ENCODE measurements at places on chromosomes 16 and 17.

DNA sequence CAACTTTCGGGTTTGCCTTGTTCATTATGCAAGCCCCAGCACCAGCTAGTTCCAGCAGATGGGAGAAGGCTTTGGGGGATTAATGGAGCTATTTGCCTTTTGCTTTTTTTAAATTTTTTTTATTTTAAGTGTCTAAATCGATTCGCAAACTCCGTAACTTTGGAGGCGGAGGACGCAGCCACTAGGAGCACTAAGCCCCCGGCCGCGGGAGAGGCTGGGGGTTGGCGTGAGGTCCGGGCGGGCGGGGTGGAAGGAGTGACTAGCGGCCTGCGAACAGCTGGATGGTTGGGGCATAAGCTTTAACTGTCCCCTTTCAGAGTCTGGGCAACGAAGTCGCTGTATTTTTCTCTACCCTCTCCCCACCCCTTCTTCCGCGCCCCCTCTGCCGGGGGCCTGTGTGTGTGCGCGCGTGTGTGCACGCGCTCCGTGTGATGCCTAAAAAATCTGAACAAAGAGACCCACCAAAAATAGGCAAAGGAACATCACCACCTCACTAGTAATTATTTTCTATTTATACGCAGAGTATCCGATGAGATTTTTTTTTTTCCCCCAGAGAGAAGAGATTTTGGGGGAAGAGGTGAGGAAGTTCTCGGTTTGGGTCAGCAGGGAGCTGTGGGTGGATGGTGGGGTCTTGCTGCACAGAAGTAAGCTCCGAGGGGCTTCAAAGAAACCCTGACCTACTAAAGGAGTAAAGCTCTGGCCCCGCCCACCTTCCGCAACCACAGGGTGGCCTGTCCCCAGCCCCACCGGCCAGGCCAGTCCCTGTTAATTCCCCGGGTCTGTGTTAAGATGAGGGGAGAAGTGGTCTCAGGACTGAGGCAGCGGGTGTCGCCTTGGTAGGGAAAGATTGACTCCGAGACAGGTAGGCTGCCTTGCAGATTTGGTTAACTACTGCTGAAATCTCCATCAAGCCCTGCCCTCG lies 2.3 kb downstream of the SHISA9 start:
- no peak for DNase-seq

GRCh38 chr17:13919818-13920217 lies 149.5 kb upstream of the COX10 start:
- no peak for DNase-seq

- DNase-seq = peak; percentile 51
Measured at GRCh38 chr17:42980766-42981397, 517 bp downstream of the RUNDC1 start.

GRCh38 chr16:21645261-21645721 lies 7.1 kb downstream of the IGSF6 start:
- peak; percentile 19 for DNase-seq

- no peak for DNase-seq
Measured at GRCh38 chr17:65228287-65228686, 91.1 kb downstream of the RGS9 start.

DNA sequence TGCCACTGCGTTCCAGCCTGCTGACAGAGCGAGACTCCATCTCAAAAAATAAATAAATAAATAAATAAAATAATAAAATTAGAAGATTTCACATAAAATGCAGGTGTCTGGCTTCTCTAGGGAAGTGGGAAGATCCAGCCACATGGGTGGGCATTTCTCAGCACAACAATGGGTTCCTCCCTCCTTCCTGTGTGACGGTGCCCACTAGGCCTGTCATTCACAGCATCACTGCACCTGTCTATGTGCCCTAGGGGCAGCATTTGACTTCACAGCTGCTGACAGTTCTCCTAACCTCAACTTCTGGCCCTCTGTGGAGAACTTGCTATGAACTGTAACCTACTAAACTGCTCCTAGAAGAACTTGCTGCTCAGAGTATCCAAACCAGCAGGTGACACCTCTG lies 3.0 kb downstream of the ABHD15 start:
- DNase-seq = no peak

- no peak for DNase-seq
Measured at GRCh38 chr17:82375359-82376041, 3.9 kb downstream of the UTS2R start.

DNA sequence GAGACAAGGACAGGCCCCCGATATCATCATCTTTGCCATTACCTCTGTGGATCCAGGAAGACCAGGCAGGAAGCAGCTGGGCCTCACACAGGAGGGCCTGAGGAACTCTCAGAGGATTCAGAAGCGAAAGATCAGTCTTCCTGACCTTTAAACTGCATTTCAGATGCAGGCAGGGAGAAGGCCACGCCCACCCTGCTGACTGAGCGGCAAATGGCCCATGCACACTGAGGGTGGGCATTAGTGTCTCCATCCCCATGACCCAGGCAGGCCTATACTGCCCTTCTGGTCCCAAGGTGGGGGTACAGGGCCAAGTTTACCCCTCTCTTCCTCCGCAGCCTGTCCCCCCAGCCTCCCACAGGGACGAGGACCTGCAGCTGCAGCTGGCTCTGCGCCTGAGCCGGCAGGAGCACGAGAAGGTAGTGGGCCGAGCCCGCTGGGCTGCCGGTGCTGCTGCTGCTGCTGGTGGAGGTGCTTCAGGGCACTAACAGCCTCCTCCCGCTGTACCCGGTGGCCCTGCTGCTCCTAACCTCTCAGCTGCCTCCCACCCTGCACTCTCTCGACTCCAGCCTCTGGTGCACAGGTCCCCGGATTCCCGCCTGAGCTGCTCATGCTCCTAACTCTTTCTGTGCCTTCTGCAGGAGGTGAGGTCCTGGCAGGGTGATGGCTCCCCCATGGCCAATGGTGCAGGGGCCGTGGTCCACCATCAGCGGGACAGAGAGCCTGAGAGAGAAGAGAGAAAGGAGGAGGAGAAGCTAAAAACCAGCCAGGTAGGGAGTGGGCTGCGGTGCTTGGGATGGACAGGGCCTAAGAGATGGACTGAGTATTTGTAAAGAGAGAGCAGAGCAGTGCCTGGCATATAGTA lies 6.2 kb downstream of the EPN3 start:
- DNase-seq = no peak

DNA sequence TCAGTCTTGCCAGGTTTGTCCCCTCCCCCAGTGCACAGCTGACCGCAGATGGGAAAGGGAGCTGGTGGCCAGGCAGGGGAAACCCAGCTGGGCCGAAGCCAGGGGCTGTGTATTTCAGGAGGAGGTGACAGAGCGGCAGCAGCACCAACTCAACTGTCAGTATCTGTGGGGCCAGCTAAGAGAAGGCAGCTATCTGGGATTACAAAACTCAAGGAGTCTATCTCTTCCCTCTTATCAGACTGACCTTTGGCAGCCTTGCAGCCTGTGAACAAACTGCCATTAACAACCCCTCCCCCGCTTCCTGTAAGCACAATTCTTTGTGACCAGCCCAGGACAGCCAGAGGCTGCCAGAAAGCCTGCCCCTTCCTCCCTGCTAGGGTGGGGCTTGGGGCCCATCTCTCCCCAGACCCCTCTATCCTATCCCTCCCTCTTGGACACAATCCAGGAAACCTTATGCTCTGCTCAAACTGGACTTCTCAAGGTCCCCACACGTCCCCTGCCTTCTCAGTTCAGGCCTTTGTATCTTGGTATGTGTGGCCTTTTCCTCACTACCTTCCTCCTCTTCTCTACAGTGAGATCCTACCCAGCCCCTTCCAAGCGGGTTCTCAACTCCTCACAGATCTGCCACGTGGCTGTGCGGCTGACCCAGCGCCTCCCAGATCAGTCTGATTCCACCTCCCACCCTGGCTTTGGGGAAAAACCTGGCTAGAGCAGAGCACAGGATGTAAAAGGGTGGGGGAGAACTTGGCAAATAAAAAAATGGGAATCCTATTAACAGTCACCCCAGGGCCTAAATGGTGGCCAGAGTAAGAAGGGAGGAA lies 10.5 kb downstream of the ST3GAL2 start:
- peak; percentile 90 for DNase-seq

Data from GM03348 (cell line).